ENCODE measurements at places on chromosomes 11 and 22.

GRCh38 chr11:127631974-127632373, 631.4 kb upstream of the KIRREL3 start:
- DNase-seq = no peak

- no peak for DNase-seq
These were observed 11.4 kb downstream of the TAGLN start for GRCh38 chr11:117210620-117211019.

- DNase-seq = no peak
These were observed 823 bp upstream of the MUC15 start for GRCh38 chr11:26572770-26573402.

GRCh38 chr11:2728663-2729332, 29.0 kb upstream of the KCNQ1OT1 start:
- no peak for DNase-seq

DNA sequence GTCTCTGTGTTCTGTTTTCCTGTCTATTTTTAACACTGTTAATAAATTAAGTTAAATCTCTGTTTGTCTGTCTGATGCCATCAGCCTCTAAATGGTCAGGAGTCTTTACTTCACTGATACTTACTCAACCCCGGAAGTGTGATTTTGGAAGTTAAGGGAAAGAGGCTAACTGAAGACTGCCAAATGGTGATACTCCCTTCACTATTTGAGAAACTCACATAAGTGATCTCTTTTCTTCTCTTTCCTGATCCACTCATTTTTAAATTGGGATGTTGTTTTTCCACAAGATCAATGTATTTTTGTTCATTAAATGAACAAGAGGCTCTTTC, 389 bp upstream of the CASP12 start:
- DNase-seq = no peak

GRCh38 chr11:26730414-26731083, 8.7 kb upstream of the SLC5A12 start:
- DNase-seq = no peak

GRCh38 chr11:117037975-117038350, 60.3 kb downstream of the SIK3 start:
- no peak for DNase-seq

- DNase-seq = no peak
These were observed 3.3 kb upstream of the TRIM29 start for GRCh38 chr11:120141113-120141767.

GRCh38 chr22:25942856-25943411, 200.9 kb downstream of the MYO18B start:
- no peak for DNase-seq

- DNase-seq = no peak
These were observed 16.5 kb downstream of the SYT13 start for GRCh38 chr11:45269678-45270077.

DNA sequence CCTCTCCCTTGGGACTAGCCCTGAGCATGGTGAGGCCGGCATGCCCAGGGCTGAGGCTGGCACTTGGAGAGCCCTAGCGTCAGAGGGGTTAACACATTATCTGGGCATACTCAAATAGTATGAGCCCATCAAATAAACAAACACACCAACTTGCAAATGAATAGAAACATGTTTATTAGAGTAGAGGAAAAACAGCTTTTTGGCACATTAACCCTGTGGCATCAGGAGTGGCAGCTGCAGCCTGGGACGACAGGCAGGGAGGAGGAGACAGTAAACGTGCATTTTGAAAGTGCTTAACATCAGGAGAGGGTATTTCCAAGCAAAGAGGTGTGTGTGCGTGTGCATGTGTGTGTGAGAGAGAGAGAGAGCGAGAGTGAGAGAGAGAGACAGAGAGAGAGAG, 684.9 kb downstream of the NTM start:
- no peak for DNase-seq

DNA sequence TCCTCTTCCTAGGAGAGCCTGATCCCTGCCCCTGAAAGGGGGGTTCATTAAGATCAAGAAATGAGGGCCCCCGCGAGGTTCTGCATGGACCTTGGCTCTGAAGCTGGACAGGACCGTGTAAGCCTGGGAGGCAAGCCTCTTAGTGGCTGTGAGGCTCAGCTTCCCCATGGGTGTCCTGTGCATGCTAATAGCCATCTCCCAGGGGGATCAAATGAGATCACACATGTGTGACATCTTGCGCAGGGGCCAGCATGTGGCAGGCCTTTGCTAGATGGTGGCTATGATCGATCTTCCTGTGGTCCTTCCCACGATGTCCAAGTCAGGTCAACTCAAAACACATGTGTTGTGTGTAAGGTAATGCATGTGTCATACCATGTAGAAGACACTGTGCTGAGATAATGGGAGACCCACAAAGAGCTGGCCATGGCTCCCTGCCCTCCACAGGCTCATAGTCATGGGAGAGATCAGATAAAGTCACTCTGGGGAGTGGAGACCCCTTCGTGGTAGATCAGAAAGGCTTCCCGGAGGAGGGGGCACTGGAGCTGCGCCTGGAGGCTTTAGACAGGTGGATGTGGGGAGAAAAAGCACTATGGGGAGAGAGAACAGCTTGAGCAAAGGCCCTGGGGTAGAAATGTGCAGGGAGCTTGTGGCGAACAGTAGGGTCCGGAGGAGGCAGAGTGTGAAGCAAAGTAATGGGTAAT, 3.7 kb downstream of the RAC2 start:
- DNase-seq = no peak

DNA sequence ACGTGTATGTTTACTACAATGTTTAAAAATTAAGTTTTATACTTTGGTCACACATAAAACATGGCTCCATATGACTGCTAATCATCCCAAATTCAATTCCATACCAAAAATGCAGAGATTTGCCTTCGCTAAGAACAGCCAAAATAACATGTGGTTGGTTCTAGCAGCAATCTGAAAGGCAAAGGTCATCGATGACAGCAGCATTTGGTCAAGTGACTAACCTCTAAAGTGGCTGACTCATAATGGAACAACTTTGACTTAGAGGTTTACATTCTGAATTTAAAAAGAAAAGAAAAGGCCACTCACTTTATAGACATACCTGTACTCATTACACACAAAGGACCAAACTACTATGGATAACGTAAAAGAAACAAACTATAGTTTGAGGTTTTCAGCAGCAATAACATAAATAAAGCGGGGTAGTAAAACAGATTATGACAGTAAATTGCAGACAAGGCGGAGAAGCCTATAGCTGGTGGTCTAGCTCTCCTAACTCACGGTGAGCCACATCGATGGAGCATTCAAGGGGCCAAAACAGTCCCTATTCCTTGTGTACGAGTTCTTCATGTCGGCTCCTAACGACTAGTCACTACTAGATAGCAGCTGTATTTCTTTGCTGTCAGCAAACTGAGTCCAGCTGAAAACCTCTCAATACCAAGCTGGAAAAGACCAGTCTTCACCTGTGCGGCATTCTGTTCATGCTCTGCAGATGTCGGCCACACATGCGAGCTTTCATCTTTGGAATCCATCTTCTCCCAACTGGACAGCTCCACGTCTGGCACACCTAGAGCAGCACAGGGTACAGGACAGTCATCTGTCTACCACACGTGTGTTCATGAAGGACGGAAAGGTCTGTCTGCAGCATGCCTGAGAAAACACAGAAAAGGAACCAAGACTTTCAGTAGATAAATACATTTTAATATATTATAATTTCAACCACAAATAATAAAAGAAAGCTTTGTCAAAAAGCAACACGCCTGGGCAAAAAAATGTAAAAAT, 42.1 kb downstream of the PRDM10 start:
- DNase-seq = no peak

- DNase-seq = no peak
These were observed 133.5 kb downstream of the CD44 start for GRCh38 chr11:35272391-35272902.

GRCh38 chr11:103433386-103434072, 324.3 kb downstream of the DYNC2H1 start:
- no peak for DNase-seq

DNA sequence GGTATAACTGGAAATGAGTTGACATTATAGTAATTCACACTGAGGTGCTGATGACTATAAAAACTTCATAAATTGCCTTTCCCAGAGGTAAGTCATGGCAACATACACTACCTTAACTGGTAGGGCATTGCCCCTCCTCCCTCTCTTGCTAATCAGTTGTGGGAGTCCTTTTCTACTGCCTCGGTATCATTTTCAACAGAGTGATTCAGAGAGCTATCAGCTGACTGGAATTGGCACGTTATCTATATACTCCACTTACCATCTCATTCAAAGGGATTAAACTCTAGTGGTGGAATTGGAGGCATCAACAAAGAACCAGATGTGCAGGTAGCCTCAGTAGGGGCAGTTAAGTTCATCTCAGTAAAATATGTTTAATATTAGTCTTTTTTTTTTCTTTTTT, 8.0 kb upstream of the NUP160 start:
- DNase-seq = no peak

- DNase-seq = no peak
These were observed 11.5 kb downstream of the RNH1 start for GRCh38 chr11:495537-495931.

DNA sequence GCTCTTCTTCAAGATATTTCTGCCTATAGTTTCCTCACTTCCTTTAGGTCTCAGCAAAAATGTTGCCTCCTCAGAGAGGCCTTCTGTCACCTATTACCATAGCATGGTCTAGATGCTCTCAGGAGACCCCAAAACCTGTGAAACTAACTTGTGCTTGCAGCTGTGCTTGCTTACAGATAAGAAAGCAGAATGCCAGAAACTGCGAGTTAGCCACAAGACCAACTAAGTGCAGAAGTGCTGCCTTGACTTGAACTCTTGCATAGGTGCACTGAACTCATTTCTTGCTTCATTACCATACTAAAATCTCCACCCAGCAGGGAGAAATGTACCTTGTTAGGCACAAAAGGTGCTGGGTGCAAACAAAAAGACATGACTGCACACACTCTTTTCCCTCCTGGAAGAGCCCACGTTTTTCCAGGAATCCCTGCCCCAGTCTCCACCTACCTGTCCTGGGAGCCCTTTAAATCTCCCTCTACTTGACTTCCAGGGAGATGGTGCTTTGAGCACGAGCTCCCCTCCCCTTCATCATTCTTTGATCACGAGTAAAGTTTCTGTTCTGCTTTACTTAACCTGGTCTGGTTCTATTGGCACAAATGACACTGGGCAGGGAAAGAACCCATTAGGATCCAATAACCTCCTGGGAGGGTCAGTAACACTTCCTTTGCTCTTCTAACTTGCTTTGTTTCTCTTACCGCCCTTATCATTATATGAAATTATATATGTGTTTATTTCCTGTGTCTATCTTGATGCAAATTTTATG, 137.7 kb upstream of the DDI1 start:
- no peak for DNase-seq

DNA sequence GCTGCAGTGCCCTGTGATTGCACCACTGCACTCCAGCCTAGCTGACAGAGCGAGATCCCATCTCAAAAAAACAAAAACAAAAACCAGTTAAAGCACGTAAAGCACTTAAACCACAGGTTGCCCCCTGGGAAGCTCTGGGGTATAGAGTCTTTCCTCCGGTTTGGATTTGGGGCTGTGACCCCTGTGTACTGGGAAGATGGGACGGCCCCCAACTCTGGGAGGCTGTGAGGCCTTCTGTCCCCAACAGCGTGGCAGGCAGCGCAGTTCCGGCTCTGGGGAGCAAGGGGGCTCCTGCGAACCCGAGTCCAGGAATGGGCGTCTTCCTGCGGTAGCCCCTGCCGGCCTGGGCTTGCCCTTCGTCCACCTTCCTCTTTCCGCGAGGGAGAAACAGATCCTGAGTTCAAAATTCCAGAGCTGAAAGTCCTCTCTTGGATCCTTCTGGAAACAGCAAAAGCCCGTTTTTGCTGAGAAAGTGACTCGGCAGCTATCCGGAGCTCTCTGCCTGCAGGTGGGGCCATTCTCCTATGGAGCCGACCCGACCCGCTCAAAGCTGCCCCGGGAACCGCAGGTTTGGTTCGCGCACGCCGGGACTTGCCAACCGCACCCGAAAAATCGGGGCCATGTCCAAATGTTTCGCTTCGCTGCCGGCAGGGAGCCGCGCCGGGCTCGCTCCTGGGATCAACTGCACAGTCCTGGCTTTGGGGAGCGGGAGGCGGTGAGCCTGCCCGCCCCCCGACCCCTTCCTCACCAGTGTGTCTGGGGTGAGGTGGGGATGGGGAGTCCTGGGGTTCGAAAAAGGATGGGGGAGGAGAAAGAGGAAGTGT, 36.3 kb upstream of the POLA2 start:
- peak; percentile 44 for DNase-seq

DNA sequence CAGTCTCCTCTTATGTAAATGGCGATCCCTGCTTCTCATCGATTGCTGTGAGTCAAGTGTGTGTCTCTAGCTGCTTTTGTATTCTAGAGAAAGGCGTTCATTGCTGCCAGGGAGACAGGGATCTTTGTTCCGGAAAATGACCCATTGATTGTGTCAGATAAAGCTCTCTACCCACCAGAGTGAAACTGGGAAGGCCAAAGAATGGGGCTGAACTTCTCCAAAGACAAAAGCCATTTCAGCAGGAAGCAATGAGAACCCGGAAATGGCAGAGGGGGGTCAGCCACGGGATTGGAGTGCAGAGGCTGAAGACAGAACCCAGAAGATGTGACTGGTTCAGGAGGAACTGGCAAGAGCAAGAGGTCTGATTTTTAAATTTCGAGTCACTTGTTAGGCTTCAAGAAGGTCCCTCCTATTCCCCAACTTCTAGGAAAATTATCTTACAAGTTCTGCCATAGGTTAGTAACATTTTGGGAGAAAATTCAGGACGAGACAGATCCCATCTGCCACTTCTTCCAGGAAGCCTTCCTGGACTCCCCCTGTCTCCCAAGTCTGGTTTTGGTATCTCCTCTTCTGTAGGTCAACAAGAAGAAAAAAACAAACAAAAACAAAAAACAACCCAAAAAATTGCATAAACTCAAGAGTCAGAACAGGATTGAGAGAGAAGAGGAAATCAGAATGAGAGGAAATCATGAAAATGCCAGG, 110.6 kb downstream of the NECTIN1 start:
- DNase-seq = no peak

- no peak for DNase-seq
These were observed 35.4 kb upstream of the CRTAM start for GRCh38 chr11:122802876-122803275.

DNA sequence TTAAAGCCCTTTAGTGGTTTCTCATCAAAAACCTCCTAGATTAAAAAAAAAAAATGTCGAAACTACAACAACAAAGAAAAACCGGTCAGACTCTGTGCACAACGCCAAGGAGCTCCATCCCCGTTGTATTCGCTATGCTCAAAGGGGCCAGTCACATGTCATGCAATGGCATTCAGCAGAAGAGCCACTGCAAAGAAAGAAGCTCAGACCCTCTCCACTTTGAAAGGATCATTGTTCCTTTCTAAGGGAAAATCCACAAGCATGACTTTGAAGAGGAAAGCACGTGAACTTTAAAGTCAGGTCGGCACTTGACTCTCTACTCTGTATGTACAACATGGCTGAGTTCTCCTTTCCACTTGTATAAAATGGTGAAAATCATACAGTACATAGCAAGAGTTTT, 655.6 kb downstream of the ETS1 start:
- DNase-seq = no peak

GRCh38 chr11:112226831-112227401, 688 bp downstream of the PTS start:
- no peak for DNase-seq

DNA sequence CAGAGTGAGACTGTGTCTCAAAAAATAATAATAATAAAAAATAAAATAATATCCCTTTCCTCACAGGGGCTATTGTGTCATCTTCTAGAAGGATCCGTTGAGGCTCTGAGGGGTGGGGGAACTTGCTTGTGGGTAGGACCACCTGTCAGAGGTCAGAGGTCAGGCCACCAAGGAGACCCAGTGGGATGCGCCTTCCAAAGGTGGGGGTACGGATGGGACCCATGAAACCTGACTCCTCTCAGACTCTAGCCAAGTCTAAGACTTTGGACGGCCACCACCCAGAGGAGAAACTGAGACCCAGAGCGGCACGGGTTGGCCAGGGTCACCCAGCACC, 367 bp upstream of the MMP11 start:
- DNase-seq = no peak
